ENCODE measurements at places on chromosomes 2 and 18. TPM values are rescaled to one million over a fixed set of nuclear protein-coding genes. Genes with fewer than 3 reads are reported as not detected.

DNA sequence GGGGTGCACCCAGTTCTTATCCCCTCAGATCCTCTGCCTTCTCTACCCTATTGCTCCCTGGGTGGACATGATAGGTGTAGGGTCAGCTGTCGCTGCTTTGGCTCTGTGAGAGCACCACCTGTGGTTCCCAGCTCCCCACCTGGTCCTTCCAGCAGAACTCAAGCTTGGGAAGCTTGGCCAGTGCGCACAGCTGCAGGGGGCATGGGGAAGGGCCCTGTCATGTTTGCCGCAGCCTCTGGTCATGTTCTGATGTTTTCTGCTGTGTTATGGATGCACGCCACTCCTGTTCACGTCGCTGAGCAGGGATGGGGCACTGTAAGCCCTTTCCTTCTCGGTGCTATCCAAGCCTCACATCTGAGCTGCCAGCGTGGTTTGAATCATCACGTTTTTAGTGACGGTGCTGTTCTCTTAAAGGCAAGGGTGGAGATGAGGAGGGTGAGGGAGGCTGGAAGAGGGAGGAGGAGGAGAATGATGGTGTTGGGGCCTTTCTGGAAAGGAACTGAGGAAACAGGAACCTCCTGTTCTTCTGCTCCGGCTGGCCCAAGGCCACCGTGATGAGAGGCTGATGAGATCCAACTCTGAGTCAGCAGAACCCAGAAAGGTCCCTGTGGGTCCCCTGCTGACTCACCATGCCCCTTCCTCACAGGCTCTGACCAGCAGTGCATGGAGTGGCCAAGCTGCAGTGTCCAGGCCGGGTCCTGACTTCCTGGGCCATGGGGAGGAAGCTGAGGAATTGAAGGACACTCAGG lies 78.0 kb downstream of the LIPG start:
- no peak overlapping the region for H3K27ac ChIP-seq
- no peaks in the 10 kb centered on the region for H3K27me3 ChIP-seq
- no peak for DNase-seq
- H3K36me3 ChIP-seq: no peaks in the 10 kb centered on the region
- no peaks in the 10 kb centered on the region for H3K4me1 ChIP-seq

AQP12A gene
- polyA plus RNA-seq: not detected

DNA sequence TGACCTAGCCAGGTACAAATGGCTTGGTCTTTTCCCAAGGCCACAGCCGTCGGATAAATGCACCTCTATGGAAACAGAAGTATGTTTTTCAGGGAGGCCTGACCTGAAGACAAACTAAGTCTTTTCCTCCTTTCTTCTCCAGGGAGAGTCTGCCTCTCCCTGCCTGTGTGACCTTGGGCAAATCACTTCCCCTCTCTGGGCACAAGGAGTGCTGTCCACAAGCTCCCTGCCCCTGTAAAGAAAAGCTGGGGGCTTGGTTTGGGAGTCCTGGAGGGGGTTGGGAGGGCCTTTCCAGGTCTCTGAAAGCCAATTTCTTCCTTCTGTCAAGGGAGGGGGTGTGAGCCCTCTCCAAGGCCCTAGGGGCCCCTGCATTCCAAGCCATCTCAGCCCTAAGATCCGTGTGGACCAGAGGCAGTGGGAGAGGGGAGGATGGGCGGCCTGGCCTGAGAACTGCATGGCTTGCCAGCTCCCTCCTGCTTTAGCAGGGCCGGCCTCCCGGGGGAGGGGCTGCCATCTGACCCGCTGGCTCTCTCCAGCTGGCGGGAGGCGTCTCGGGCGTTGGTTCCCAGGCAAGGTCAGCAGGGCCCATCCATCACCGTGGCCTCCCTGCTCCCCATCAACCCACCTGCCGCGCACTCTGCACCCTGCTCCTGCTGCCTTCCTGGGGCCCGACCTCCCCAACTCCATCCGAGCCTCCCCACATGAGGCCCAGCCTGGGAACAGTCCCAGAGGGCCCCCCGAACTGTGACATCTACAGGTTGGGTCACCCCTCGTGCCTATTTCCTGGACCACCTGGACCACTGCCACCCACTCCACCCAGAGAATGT lies 61.4 kb downstream of the SMAD7 start:
- peaks cover 10% of the 10 kb centered on the region for H3K4me1 ChIP-seq
- H3K27me3 ChIP-seq: no peaks in the 10 kb centered on the region
- no peaks in the 10 kb centered on the region for H3K36me3 ChIP-seq
- no peak overlapping the region for H3K27ac ChIP-seq
- DNase-seq: peak; percentile 82

- H3K4me1 ChIP-seq: no peaks in the 10 kb centered on the region
- no peaks in the 10 kb centered on the region for H3K27me3 ChIP-seq
- no peaks in the 10 kb centered on the region for H3K36me3 ChIP-seq
- DNase-seq: no peak
- no peak overlapping the region for H3K27ac ChIP-seq
Measured at GRCh38 chr2:137718786-137719185, 245.5 kb upstream of the HNMT start.

- no peaks in the 10 kb centered on the region for H3K4me1 ChIP-seq
- H3K27ac ChIP-seq: no peak overlapping the region
- H3K4me3 ChIP-seq: no peak overlapping the region
- DNase-seq: no peak
- no peaks in the 10 kb centered on the region for H3K36me3 ChIP-seq
- no peaks in the 10 kb centered on the region for H3K27me3 ChIP-seq
Measured at GRCh38 chr2:129763190-129763846, 216.1 kb upstream of the RAB6C start.

DNA sequence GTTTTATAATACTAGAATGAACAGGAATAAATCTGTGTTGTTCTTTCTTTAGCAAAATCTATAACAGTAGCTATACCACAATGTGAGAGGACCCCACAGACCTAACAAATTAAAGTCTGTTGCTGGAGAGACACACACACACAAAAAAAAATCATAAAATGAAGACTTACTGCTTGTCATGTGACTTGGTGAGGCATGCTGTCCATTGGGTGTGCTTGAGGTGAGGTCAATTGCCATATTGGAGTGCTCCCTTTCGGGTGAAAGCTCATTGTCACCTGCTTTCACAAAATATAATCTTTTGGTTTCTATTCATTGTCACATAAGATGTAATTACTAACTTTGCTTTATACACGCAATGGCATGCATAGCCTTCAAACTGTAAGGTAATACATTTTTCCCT lies 3.9 kb downstream of the IKZF2 start:
- H3K27ac ChIP-seq: no peak overlapping the region
- no peak overlapping the region for H3K4me3 ChIP-seq
- H3K27me3 ChIP-seq: no peaks in the 10 kb centered on the region
- DNase-seq: no peak

FBXO41 gene
- polyA plus RNA-seq: 2.9 TPM

TNS1 gene
- 278 TPM for polyA plus RNA-seq

GRCh38 chr18:46764586-46764985 lies 7.7 kb upstream of the ST8SIA5 start:
- no peak for DNase-seq
- no peaks in the 10 kb centered on the region for H3K27me3 ChIP-seq
- H3K4me3 ChIP-seq: no peak overlapping the region
- H3K36me3 ChIP-seq: no peaks in the 10 kb centered on the region
- no peak overlapping the region for H3K27ac ChIP-seq
